Stimulated activated CD4-positive, alpha-beta T cell treated with anti-CD3 and anti-CD28 coated beads, TNF-alpha, amount 100 ng/mL, for 24 hours (primary cell): ENCODE measurements at places on chromosomes 5 and 9.

DNA sequence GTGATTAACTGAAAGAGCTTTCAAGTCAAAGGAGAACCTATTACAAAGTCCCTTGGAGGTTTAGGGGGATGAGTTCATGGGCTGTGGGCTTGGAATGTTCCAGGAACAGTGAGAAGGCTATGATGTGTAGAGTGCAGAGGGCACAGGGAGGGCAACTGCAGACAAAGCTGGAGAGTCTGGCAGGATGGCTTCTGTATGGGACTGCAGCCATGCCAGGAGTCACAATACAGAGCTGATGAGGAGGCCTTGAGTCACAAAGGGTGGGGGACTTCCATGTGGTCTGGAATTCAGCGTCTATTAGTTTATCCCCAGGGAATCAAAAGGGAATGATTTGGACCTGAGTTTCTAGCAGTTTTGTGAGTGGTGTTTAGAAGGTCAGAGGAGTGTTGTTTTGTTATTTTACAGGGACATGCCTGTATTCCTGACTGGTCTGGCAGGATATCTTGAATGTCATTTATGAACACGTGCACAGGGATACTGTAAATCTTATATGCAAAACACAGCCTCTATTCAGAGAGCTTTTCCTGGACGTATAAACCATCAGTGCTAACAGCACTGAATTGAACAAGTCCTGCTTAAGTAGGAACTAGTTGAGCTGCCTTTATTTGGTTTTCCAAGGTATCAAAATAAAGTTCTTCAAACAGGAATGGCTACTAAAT lies 14.3 kb upstream of the TEK start:
- no peak for DNase-seq

DNA sequence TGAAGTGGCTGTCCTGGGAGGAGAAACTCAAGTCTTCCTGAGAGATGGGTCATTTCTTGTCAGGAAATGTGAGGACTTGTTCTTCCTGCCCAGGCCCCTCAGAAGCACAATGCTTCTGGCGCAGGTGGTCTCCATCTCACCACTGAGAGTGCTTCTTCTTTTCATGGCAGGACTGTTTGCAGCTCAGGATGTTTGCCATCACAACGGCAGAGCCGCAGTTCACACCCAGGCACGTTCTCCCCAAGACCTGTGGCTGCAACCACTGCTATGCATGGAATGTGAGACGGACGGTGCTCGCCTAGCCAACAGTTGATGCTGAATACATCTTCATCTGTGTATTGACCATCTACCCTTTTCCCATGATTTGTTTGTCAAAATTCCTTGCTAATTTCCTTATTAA lies 216.3 kb downstream of the GADD45G start:
- DNase-seq, result no peak

DNA sequence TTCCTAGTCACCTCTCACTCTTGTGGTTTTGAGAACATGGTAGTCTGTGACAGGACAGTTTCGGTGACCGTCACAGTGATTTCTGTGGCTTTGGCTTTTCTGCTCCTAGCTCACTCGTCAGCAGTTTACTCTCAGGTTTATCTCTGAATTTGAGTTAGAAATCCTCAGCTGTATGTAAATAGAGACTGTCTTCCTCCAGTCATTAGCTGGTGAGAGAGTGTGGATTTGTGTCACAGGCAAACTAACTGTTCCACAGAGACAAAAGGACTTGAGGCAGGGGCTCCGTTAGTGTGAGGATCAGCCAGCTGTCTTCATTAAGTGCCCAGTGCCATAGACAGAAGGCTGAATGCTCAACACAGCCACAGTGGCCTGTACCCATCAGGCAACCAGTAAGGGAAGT lies 131.4 kb downstream of the CD180 start:
- DNase-seq, result no peak

DNA sequence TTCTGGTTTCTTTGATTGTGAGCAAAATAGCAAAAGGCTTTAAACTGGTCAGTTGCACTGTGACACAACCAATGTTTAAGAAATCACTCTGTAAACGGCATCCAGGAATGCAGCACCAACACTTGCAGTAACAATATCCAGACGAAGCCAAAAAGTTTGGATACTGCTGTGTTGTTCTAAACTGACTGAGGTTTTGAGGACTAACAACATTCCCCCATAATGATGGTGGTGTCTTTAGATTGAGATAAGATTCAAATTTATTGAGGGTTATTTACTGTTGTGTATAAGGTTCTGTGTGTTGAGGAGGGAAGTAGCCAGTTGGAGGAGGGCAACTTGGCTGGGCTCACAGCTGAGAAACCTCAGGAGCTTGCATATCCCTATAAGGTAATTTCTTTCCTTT lies 353.6 kb downstream of the BNC2 start:
- DNase-seq, result no peak

- no peak for DNase-seq
Observed at GRCh38 chr5:73825736-73826135, 199.7 kb downstream of the ARHGEF28 start.

DNA sequence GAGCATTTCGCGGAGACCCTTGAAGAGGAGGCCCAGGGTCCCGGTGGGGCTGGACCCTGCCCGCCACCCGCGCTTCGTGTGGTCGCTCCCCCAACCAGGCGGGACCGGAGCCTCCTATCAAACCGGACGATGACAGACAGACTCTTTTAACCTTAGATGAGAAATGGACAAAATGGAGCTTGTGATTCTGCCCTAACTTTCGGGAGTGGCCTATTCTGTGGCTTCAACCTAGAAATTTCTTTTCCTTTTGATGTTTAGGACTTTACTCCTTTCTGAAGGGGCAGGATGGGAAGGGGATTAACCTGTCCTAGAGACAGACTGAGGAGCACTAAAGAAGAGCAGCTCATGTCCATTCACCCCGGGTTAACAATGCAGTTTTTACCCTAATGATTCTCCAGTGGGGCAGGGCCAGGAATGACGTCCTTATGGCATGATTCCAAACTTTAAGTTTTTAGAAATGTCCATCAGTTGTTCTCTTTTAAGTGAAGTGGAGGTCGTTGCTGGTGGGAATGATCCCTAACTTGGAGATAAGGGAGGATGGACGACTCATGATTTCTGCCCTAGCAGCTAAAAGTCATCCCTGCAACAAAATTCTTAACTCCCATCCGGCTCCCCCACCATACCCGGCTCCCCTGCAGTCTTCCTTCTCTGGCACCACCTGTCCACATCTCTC lies 1.0 kb downstream of the NIPSNAP3A start:
- DNase-seq, result no peak

DNA sequence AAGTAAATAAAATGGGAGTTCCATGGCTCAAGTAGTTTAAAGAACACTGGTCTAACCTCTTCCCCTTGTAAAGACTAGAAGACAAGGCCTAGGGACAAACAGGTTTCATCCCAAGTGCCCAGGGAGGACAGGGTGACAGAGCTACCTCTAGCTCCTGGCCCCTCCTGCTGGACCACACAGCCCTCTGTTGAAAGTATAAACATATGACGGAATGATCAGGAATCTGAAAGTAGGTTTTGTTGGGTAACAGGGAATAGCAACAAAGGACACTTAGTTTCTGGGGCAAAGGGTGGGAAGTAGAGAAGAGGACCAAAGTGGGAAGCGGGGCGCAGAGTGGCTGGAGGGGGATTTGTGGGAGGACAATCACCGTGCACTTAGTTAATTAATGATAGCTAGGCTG lies 67.0 kb upstream of the DAB2IP start:
- DNase-seq, result no peak

- DNase-seq, result no peak
Observed at GRCh38 chr5:141753143-141753970, 71.3 kb upstream of the ARAP3 start.

DNA sequence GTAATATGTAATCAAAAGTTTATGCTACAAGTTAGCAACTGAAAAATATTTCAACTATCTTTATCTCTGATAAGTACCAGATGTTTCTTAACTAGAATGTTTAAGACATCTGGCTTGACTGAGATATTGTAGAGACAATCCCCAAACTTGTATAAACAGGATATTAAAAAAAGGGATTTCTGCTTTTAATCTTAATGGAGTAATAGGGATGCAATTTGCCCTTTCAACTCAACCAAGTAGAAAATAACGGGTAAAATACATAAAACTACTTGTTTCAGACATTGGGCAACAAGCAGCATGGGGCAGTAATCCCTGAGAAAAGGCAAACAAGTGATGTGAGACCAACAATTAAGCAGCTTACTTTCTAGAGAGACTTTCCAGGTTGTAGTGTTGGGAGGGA lies 9.4 kb upstream of the ADAMTS12 start:
- DNase-seq, result no peak
